Kidney tubule cell (primary cell): ENCODE measurements at places on chromosomes 1 and 21.

DNA sequence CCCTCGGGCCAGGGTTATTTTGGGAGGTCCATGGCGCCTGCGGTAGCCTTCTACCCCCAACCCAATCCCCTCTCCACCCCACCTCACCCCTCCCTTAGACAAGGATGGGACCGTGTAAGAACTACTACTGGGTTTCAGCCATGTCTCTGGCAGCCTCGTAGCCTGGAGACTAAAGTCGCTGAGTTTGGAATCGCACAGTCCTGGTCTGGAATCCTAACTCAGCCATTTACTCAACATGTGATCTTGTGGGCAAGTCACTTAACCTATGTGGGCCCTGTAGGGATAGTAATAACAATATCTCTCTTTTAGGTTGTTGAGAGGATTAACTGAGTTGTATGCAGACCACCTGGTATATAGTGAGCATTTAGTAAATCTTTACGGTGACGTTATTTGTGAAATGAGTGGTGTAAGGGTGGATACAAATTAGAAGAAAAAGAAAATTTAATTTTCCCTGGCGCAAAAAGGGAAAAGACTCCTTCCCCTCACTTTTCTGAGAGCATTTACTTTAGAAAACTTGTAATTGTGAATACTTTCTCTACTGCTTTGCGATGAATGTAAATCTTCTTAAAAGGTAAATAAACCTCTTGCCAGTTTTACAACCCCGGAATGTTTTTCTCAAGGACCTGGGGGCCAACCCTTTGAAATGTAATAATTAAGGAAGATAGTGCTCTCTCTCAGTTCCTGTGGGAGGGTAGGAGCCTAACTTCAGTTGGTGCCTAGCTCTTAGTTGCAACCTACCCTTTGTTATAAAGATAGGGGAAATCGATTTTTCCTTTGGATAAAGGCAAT is 615 bp upstream of the MRPS15 start:
- peak; percentile 22 for DNase-seq

DNA sequence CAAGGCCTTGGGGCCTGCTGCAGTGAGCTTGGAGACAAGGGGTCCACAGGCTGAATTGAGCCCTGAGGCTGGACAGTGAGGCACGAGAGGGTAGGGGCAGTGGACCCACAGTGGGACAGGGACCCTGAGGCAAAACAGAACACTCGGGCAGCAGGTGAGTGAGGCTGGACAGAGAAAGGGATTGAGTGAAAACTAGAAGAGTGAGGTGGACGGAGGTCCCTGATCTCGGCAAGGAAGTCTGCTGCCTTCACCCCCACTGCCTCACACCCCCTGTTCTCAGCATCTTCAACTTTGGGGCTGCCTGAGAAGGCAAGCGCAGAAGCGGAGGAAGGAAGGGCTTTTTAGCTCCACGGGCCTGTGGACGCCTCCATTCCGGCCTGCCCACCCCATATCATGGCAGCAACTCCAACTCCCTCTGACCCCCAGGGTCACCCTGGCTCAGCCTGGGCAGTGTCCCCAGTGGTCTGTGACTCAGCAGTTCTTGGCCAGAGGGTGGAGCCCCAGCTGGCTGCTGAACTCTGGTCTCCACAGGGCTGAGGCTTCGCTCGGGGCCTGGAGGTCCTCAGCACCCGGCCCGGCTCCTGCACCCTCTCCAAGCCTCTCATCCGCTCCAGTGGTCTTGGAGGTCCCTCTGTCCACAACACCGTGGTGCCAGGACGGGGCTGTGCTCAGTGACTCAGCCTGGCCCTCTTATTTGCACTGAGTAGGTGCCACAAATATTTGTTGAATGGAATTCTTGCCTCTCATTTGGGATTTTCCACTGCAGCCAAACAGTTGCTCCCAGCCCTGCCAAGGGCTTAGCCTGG is 60.0 kb upstream of the EPS8L3 start:
- peak; percentile 68 for DNase-seq

DNA sequence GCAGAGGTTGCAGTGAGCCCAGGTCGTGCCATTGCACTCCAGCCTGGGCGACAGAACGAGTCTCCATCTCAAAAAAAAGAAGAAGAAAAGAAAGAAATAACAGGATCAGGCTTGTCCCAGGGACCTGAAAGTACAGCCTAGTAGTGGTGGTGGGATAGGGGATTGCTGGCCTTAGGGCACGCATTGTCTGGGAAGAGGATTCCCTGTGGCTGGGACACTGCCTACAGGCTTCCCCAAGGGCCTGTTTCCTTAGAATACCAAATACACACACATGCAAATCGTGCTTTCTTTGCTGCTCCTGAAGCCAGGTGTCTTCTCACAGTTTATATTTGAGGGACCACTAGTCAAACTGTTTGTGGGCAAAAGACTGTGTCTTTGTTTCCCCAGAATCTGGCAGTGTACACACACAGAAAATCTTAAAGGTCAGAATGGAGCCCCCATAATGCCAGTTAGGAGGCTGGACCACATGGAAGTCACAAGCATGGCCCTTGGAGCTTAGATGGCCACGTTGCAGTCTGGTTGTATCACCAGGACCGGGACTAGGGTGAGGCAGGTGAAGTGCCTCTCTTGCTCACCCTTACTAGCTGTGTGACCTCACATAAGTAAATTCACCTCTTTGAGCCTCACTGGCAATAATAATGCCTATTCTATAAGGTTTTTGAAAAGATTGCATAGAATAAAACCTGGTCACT is 12.7 kb upstream of the ASAP3 start:
- no peak for DNase-seq

- no peak for DNase-seq
Measured at GRCh38 chr1:106498238-106498637, 558.2 kb upstream of the PRMT6 start.

DNA sequence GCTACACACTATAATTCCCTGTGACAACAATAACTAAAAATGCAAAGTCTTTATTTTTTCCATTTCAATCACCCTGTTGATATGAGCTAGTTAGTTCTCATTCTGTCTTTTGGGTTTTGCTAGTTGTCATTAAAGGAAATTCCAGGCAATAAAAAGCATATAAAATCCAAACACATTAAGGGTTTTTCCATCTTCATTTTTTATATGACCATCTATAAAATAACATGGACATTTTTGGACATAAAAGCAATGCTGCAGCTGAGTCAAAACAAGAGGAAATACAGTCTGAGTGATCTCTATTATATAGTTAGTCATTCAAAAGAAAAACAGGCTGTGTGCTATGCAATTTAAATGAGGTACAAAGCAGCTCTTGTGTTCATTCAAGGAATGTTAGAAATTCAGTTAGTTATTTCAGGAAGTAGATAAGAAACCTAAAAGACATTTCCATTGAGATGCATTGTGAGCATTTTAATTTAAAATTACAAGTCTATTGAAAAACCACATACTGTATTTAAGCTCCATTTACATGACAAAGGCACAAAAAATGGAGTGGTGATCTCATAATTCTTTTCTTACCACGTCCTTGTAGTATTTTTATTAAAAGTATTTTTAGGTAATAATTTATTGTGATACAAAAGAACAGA is 67.3 kb upstream of the BCL10 start:
- peak; percentile 91 for DNase-seq

DNA sequence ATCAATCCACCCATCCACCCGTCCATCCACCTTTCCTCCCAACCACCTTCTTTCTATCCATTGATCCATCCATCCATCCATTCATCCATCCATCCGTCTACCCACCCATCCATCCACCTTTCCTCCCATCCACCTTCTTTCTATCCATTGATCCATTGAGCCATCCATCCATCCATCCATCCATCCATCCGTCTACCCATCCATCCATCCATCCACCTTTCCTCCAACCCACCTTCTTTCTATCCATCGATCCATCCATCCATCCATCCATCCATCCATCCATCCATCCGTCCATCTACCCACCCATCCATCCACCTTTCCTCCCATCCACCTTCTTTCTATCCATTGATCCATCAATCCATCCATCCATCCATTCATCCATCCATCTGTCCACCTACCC is 5.1 kb upstream of the EDN2 start:
- no peak for DNase-seq

DNA sequence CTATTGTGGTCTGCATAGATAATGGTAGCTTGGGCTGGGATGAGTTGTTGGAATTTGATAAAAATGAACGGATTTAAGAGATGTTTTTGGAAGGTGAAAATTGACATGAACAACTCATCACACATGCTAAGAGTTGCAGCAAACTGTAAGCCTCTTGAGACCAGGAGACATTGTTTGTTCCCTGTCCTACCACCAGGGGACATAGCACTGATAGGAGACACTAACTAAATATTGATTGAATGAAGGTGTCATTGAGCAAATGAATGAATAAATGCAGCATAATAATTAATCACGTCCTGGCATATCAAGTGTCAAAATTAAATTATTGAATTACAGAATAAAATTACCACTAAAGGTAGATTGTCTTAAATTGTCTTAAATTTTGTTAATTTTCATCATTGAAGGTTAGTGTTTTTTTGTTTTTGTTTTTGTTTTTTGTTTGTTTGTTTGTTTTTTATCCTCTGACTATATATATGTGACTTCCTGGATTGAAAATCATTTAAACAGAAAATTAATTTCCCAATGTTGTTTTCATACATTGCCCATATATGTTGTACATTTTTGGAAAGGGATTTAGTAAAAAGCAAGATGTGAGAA is 285.3 kb upstream of the C1orf105 start:
- DNase-seq: no peak

DNA sequence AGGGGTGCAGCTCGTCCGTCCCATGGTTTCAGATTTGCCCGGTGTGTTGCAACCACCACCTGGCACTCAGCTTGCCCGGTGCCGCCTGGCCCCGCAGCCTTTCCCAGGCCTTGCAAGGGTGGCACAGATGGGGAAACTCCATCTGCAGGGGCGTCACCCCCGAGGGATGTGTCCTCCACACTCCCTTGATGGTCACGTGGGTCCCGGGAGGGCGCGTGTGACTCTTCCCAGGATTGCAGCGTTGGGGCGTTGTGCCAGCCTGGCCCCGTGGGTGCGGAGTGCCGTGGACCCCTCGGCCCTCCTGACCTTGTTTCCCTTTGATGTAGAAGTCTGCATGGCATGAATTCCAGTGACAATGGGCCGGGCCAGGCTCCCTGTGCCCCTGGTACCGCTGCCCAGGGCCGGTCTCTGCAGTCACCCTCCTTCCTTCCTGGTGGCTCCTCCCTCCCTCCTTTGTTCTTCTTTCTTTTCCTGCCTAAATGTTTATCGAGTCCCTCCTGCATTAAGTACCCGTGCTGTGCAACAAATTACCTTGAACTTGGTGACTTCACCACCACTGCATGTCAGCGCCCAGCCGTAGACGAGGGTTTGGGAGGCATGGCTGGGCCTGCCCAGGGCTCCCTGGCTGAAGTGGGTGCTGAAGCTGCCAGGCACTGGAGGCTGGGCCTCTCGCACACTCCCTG is 22.9 kb downstream of the RRP1 start:
- DNase-seq: peak; percentile 23

DNA sequence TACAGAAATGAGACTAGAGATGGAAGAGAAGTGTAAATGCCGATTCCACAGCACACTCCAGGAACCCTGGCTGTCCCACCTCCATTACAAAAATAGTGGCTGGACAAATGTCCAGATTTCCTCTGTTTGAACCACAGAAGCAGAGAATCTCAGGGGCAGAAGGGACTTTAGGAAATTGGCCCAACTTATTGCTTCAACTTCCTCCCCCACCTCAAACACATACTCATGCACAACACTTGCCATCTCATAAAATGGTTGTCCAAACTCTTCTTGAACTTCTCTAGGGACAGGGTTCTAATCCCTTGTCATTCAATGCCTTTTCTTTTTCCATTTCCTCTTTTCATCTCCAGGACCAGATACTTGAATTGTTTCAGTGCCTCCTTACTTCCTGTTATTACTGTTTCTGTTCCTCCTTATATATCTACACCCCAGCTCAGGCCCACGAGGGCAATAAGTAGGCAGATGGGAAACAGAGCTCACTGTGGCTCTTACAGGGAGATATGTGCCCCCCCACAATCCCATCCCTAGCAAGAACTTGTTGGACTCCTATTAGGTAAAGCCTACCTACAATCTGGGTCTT is 8.5 kb upstream of the B4GALT3 start:
- DNase-seq: no peak

- DNase-seq: peak; percentile 41
Measured at GRCh38 chr1:153733970-153734369, 6.1 kb downstream of the INTS3 start.

DNA sequence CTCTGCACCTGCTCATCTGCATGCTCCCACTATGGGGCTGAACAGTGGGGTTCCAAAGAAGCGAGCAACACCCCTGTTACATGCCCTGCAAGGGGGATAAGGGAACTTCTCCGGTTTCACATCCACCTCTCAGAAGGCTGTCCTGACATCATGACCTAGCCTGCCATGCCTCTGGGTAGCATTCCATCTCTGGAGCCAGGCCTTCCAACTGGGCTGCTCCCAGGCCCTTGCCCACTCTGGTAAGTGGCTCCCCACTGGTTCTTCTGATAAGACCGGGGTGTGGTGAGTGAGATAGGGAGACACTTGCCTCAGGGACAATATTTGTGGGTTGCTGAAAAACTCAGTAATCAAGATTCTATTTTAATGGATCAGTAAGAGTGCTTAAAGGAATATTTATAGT is 57.8 kb downstream of the KCNJ15 start:
- no peak for DNase-seq

GRCh38 chr1:156165083-156165482 is 11.7 kb downstream of the SEMA4A start:
- DNase-seq: peak; percentile 87
